ENCODE measurements at places on chromosomes 12 and 14.

DNA sequence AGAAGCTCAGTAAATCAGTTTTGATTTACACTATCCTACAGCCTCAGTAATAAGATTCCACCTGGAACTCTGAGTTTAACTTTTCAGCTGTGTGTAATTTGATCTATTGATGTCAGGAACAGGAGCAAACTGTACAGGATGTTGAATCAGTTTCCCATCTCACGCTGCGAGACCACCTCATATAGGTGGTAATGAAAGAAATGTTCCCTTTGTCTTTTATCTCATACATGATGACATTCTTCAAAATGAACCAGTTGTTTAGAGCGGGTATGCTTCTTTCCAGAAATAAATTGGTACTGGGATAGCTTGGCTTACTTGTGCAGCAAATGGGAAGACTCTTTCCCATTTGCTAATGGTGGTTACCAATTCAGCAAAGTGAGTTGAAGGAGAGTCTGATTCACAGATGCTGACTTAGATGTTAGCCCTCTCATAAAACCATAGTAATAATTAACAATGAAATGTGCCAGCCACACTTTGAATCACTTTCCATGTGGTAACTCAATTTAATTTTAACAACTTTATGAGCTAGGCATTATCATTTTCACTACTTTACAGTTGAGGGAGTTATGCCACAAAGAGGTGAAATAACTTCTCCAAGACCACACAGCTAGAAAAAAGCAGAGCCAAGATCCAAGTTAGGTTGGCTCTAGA lies 251.5 kb downstream of the PAWR start:
- no peak for DNase-seq

DNA sequence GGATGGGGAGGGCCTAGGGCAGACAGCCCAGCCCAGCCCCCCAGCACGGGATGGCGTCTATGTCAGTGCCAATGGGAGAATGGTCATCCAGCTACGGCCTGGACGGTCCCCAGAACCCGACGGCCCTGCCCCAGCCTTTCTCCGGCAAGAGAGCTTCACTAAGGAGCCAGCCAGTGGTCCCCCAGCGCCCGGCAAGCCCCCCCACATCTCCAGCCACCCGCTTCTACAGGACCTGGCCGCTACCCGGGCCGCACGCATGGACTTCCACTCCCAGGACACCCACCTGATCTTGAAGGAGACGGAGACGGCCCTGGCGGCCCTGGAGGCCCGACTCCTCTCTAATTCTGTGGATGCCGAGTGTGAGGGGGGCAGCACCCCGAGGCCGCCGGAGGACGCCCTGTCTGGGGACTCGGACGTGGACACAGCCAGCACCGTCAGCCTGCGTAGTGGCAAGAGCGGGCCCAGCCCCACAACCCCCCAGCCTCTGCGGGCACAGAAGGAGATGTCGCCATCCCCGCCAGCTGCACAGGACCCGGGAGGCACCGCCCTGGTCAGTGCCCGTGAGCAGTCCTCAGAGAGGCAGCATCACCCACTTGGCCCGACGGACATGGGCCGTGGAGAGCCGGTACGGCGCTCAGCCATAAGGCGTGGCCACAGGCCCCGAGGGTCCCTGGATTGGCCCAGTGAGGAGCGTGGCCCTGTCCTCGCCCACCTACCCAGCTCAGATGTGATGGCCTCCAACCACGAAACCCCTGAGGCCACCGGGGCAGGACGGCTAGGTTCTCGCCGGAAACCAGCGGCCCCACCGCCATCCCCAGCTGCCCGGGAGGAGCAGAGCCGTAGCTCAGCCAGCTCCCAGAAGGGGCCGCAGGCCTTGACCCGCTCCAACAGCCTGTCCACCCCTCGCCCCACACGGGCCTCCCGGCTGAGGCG lies 21.9 kb downstream of the CEP170B start:
- no peak for DNase-seq

DNA sequence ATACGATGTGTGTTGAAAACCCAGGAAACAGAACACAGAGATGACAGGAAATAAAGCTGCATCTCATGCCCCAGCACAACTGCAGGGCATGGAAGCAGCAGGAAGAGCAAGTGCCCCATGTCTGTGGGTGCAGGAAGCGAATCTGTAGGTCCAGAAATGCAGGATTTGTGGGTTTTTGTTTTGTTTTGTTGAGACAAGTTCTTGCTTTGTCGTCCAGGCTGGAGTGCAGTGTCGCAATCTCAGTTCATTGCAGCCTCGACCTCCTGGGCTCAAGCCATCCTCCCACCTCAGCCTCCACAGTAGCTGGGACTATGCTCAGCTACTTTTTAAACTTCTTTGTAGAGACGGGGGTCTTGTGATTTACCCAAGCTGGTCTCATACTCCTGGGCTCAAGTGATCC lies 6.2 kb upstream of the RPS6KL1 start:
- DNase-seq, result no peak

DNA sequence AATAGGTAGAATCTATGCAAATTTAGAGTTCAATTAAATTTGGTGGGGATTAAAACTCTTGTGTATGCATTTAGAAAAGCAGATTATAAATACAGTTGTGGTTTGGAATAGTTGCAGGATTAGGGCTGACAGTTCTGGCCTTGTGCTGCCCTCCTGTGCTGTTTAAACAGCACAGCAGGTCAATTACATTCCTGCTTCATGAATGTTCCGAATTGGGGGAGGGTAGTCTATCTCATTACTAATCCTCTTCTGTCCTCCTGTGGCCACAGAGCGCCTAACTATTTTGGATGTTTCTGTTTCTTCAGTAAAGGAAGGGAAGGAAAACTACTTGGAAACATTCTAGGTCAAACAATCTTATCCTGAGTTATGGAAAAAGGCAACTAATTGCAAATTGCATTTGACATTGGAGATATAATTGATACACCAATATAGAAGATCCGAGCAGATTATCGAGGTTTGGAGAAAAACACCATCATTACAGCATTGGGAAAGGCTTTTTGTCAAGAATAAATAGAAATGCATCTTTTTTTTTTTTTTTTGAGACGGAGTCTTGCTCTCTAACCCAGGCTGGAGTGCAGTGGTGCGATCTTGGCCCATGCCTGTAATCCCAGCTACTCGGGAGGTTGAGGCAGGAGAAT lies 8.7 kb upstream of the GPR19 start:
- DNase-seq, result no peak

DNA sequence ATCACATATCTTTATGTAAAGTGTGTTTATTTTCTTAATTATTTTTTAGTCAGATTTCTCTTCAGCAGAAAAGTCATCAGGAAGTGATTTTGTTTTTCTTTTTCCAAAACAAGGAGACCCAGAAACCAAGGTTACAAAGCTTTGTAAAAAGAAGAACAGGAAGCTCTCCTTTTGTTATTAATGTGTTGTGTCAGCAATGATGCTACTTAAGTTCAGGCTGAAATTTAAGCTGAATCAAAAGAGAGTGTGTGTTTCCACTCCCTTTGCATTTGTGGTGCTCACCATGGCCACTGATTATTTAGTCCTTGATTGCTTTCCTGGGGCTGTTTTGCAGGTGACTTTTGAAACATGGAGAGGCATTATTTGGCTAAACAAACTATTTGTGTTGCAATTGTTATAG lies 155.3 kb upstream of the ATP2B1 start:
- no peak for DNase-seq

DNA sequence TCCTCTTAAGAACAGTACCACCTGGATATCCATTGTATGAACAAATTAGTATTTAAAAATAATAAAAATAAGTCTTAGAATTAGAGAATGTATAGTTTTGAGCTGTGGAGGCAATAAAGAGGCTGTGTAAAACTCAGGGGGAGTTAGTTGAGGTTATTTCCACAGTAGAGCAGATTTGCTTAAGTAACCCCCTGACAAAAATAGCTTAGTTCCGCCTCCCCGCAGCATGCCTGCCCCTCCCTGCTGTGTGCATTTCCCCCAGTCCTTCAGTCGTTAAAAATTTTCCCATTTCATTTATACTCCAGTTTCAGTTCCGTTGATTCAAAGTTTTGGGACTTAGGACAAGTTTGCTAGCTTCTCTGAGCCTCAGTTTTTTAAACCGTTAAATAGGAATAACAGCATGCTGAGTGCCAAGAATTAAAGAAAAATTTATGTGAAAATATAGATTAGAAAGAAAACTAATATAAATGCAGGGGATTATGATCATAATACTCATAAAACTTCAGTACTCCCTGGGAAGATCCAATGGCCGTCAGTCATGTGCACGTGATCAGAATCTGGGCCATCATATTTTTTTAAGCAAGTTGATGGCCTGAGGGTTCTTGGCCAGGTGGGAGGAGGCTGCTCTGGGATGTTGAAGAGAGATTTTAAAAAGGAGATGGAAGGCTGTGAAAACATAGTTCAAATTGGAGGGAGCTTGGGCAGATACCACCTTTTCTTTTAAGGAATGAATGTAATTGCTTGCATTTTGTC lies 14.5 kb upstream of the SLC38A2 start:
- DNase-seq, result no peak

All from stimulated activated CD4-positive, alpha-beta T cell treated with anti-CD3 and anti-CD28 coated beads, Interleukin-12 subunit alpha, Interleukin-12 subunit beta, amount 100 ng/mL, for 24 hours (primary cell).